NCI-H2029 (cell line): ENCODE measurements at places on chromosomes 7 and 10.

DNA sequence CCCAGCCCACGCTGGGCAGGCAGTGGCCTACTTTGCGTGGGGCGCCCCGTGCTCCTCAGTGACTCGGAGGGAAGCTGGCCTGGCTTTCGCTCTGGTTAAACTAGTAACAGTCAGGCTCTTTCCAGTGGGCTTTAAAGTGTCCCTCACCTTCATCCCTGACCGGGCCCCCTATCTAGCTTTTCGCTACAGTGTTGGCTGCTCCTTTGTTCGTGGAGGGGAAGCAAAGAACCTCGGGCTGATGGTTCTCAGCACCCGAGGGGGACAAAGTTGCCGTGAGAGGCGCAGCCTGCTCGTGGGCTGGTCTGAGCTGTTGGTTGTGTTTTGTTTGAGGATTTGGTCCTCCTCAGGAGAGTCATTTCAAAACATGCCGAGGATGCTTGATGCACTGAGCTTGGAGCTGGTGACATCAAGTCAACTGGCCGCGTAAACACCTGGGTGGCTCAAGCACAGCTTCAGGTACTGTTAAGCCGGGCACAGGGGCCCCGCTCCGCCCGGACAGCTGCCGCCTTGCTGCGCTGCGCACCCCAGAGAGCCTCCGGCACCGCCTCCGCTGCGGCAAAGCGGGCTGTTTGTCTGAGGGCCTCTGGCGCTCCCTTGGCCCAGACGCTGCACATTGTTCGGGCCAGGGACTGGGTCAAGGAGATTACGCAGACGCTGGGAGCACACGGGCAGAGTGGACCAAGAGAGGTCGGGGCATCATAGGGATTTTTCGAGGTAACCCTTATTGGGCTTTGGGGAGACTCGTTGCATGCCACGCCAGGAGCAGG is 1.6 kb downstream of the DLX6 start:
- no peak for DNase-seq

- no peak for DNase-seq
Observed at GRCh38 chr7:128947854-128948253, 10.1 kb downstream of the IRF5 start.

DNA sequence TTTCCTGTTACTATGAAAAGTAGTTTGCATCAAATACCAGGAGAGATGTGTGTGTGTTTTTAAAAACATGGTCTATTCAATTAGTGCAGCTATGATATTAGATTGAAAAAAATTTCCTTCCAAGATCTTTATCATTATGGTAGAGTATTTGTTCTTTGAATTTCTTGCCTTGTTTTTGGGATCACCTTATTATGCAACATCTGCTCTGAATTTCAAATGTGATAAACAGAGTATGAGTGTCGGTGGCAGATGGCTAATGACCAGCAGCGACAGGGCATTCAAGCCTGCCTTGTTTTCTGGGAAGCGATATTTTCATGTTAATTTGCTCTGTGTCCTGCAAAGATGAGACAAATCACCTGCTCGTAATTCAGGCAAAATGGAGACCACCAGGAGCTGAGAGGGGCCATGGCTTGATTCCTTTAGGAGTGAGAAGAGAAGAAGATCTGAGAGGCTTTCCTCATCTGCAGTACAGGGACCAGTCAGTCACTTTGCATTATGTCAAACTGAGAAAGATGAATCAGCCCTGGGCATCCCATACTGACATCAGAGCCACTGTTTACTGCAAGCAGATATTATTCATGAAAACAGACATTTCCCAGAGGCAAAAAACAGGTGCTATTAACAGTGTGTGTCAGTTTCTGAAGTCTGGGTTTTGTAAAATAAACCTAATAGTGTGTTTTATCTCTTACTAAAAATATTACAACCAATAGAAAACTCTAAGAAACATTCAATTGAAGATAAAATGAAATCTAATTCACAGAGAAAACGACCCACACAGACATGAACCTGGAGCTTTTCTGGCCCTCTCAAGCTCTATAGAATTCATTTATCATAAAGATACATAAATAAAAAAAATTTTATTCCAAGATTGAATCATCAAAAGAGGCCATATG is 67.6 kb downstream of the CDK6 start:
- DNase-seq = no peak

DNA sequence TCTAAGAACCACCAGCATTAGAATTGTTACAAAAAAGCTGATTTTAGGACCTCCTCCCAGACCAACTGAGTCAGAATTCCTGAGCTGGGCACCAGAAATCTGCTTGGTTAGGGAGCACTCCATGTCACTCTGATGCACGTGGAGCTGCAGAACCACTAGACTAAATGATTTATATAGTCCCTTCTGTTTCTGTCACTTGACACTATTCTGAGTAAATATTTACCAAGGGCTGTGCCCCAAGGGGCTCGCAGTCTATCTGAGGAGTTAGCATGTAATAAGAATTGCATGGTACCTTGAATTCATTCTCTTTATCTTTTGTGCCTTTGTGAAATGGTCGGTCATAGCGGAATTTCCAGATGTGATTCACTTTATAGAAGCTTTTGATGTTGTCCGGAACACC is 196.0 kb upstream of the IMMP2L start:
- DNase-seq = peak; percentile 15

GRCh38 chr10:86958901-86959736 is 720 bp downstream of the SNCG start:
- DNase-seq = no peak

- peak; percentile 50 for DNase-seq
Observed at GRCh38 chr10:85645926-85646711, 720.5 kb downstream of the GRID1 start.

DNA sequence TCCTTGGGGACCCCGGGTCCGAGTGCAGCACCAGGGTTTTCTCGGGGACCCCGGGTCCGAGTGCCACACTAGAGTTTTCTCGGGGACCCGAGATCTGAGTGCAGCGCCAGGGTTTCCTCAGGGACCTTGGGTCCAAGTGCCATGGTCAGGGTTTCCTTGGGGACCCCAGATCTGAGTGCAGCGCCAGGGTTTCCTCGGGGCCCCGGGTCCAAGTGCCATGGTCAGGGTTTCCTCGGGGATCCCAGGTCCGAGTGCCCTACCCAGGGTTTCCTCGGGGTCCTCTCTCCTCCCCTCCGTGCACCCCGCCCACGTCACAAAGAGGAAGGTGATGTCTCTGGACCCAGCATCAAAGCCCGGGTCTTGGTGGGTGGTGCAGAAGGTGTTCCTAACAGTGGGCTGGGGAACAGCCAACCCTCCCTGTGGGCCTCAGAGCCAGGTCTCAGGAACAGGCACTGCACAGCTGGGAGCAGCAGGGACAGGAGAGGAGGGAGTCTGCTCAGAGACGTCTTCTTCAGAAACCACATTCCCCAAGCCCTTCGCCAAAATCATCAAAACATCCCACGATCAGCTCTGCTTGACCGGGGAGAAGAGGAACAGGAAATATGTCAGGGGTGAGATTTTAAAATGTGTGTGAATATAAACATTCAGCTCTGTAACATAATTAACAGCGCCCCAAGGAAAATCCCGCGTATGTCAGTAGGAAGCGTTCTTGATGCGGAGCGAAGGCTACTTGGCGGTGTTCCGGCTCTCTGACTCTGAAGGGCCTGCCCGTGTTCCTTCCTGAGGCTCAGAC is 540.7 kb downstream of the DNAJB6 start:
- DNase-seq = no peak

GRCh38 chr10:14186245-14186644 is 144.5 kb downstream of the FRMD4A start:
- no peak for DNase-seq

DNA sequence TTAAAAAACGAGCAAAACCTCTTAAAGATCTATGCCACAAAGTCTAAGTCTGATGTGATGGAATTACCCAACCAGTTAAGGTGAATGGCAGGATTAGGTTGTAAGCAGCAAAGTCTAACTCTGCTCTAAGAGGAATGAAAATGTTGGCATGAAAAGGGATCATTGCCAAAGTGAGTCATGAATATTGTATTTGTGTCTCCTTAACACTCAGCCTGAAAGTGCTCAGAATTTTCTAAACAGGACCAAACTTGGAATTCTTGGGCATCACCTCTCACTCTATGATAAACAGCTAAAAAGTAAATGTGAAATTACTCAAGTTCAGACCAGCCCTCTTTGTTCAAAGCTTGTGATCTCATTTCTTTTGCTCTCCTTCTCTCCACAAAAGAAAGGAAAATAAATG is 27.0 kb downstream of the PPP1R3A start:
- no peak for DNase-seq
